ENCODE measurements at places on chromosomes 7 and 10. TPM values are rescaled to one million over a fixed set of nuclear protein-coding genes. Genes with fewer than 3 reads are reported as not detected.

The TSPAN15 gene
- total RNA-seq, result 10.7 TPM

The ANKRD30A gene
- not detected for total RNA-seq

The OR6V1 gene
- total RNA-seq, result not detected

The FLNC gene
- total RNA-seq, result not detected

The FAM24B gene
- 9.1 TPM for total RNA-seq

The SAMD9 gene
- 38.3 TPM for total RNA-seq

The PRLHR gene
- not detected for total RNA-seq

The EPO gene
- not detected for total RNA-seq

The PKD1L1 gene
- 0.10 TPM for total RNA-seq

The PSD gene
- total RNA-seq, result 2.0 TPM

The NUPR2 gene
- not detected for total RNA-seq

The ENKUR gene
- not detected for total RNA-seq

The EPDR1 gene
- total RNA-seq, result 0.19 TPM

The SPOCK2 gene
- 412 TPM for total RNA-seq

The TFEC gene
- 0.31 TPM for total RNA-seq

The TMEM184A gene
- not detected for total RNA-seq

The RHOBTB1 gene
- total RNA-seq, result not detected

The PLAC9 gene
- total RNA-seq, result not detected

The KCND2 gene
- total RNA-seq, result not detected

The SPDYE1 gene
- total RNA-seq, result not detected

The LIPJ gene
- not detected for total RNA-seq

The PPRC1 gene
- 42.9 TPM for total RNA-seq

The CDC14C gene
- total RNA-seq, result not detected

The NPTX2 gene
- total RNA-seq, result not detected
